ENCODE measurements at places on chromosomes 1 and 21.

DNA sequence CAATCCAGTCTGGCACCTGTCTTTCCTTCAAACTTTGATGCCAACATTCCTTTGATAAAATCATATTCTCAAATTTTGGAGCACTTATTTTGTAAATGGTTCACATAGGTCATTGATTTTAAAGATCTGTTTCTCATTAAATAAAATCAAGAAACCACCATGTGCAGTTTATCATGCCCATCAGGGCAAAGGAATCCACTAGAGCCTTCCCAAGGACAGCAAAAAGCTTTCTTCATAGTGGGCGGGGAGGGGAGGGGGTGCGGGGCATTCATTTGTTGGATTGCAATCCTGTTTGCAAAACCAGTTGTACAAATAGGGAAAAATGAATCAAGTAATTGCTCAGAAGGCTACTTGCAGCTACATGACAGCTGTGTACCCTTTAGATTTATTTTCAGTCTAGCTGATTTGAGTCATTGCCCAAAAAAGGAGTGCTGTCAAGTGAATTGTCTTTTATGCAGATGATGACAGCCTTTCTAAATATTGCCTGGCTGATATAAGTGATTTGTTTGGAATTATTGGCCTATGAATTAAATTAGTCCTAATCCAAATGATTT lies 23.0 kb downstream of the LRRC8B start:
- peak; percentile 80 for DNase-seq

DNA sequence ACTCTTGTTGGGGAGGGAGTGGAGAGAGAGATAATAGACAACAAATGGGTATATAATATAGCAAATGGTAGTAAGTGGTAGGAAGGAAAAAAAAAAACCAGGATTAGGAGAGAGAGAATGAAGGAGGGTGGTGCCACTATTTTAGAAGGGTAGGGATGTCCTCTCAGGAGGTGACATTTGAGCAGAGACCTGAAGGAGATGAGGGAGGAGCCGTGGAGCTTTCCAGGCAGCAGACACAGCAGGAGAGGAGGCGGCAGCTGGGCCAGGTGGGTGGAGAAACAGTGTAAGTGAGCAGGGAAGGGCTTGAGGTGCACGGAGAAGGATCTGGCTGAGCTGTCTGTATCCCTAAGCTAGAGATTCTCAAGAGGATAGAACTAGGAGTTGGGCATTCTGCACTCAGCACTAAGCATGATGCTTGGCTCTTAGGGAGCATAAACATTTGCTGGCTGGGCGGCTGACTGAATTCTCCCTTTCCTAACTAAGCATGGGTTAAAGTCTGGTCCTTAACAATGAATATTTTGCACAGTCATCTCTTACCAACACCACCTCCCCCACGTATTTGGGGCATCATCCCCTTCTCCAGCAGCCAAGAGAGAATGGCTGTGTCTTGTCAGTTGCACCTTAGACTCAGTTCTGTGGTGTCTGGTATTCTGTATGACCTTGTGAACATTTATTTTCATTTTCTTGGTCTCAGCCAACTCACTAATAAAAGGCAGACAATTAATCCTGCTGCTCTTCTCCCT lies 27.6 kb upstream of the SARS1 start:
- DNase-seq, result no peak

DNA sequence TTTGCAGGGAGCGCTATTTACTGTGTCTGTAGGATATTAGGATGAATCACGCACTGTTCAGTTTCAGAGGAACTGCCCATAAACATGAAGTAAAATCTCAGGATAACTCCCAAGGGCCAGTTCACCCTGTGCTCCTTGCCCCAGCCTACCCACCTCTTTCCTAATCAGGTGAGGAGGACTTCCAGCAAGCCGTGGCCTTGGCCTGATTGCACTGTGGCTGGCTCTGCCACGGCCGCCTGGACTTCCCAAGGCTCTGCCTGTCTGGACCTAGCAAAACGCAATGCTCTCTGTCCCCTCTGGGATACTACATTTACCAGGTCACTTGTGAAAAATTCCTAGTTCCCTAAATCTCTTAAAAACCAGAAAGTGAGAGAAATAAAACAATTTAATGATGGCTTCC lies 7.4 kb upstream of the ASCL5 start:
- no peak for DNase-seq

- DNase-seq, result peak; percentile 70
Observed at GRCh38 chr1:156461109-156461508, 39.5 kb downstream of the MEF2D start.

- DNase-seq, result peak; percentile 30
Observed at GRCh38 chr1:244964112-244964971, 100.0 kb upstream of the HNRNPU start.

- DNase-seq, result no peak
Observed at GRCh38 chr1:244181867-244182266, 130.8 kb downstream of the ZBTB18 start.
